ENCODE measurements at places on chromosomes 1 and 21.
A peak's percentile ranks its signal among the peaks of the same experiment; 100 is the strongest.

GRCh38 chr1:230352537-230352936 lies 73.6 kb downstream of the PGBD5 start:
- DNase-seq, result no peak

- no peak for DNase-seq
Observed at GRCh38 chr1:79155991-79156390, 149.5 kb upstream of the ADGRL4 start.

DNA sequence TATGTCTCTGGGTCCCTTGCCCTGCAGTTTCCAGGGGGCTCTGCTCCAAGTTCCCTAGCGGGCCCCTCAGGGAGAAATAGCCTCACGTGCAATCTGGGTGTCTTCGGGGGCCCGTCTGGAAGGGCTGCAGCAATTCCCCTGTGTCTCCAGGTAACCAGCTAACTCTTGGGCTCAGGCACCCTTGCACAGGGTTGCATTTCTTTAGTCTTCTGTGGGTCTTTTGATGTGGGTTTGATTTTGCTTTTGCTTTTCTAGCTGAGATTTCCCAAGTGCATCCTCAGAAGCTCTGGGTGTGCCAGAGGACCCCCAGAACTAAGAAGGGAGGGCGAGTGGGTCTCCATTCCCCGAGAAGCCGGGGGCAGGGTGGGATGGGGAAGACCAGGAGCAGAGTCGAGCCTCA lies 75.7 kb downstream of the SPSB1 start:
- no peak for DNase-seq

DNA sequence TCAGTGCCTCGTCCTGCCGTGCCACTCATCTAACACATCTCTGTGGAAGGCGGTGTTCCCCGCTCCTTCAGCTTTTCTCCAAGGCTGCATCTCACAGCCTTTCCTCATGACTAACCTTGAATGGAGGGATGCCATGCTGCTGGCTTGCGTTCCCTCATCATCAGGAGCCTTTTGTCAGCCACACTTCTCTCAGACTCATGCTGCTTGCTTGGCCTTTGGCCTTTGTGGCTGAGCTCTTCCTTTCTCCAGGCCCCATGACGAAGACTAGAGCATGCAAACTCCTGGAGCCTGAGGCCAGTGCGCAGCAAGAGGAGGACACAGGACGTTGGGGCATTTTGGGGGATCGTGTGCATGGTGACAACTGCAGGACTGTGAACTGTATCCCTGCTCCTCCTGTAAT lies 70.8 kb downstream of the SYT2 start:
- DNase-seq, result no peak

DNA sequence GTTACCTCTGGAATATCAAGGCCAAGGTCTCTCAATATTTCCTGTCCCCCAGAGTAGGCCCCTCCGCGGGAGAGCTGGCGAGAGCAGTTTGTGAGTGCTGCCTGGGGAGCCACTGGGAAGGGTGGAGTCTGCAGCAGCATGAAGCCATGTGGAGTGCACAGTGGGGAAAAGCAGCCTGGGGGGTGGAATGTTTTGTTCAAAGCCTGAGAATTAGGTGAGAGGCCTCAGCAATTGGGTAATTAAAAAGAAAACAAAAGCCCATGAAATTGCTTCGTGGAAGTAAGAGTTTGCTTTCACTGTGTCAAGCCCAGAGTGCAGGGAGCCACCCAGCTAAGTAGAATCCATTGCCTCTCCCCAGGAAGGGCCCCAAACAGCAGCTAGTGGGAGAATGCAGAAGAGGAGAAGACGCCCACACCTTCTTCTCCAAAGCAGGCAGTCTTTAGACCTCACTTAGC lies 30.2 kb upstream of the DISC1 start:
- DNase-seq, result no peak

GRCh38 chr1:117389779-117390178 lies 22.5 kb downstream of the MAN1A2 start:
- peak; percentile 14 for DNase-seq

- peak; percentile 89 for DNase-seq
Observed at GRCh38 chr1:58815069-58815685, 31.3 kb upstream of the JUN start.

- peak; percentile 85 for DNase-seq
Observed at GRCh38 chr1:19869929-19870328, 12.3 kb upstream of the OTUD3 start.

GRCh38 chr1:53314606-53315005 lies 13.3 kb downstream of the LRP8 start:
- no peak for DNase-seq

- no peak for DNase-seq
Observed at GRCh38 chr1:175514387-175514953, 228.9 kb downstream of the TNR start.

DNA sequence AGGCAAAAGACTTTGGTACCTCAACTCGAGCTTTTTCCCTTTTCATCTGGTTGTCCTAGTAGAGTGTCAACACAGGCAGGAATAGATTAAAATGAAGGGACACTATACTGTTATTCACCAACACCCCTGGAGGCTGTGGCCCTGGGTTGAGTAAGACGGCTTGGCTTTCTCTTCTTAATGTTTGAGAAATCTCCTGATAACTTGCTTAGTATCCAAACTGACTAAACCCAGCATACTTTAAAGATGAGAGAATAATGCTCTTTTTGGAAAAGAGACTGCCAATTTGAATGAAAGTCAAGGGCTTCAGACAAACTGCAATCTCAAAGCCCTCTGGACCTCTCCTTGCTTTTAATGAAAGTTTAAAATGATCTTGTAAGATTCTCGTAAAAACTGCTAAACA lies 2.6 kb upstream of the SLC30A1 start:
- no peak for DNase-seq

DNA sequence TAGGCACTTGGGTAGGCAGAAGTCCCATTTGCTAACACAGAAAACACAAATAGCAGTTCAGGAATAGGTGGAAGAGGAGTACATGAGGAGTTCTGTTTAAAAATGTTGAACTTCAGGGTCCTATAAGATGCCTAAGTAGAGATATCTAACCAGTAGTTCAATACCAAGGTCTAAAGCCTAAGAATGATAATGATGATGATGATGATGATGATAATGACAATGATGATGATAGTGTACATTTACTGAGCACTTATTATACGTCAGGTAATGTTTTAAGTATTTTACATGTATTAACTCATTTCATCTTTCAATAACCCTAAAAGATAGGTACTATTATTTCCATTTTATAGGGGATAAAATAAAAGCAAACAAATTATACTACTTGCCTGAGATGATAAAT lies 50.1 kb downstream of the GDAP2 start:
- DNase-seq, result no peak

DNA sequence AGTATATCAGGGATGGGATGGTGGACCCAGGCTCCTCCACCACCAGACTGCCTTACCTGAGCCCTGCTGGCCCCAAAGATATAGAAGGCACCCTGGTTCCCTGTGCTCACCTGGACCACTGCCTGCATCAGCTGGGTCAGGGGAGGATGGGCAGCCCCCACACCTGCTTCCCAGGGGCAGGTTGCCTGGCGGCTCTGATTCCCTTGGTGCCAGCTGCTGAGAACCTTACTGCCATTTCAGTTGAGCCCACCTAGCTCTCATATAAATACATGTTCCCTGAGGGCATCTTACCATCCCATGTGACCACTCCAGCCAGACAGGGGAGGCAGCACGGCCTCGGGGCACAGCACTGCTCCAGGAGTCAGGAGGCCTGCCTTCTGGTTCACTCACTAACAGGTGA lies 24.4 kb downstream of the PSEN2 start:
- no peak for DNase-seq

GRCh38 chr1:22238356-22239224 lies 95.7 kb upstream of the WNT4 start:
- no peak for DNase-seq

DNA sequence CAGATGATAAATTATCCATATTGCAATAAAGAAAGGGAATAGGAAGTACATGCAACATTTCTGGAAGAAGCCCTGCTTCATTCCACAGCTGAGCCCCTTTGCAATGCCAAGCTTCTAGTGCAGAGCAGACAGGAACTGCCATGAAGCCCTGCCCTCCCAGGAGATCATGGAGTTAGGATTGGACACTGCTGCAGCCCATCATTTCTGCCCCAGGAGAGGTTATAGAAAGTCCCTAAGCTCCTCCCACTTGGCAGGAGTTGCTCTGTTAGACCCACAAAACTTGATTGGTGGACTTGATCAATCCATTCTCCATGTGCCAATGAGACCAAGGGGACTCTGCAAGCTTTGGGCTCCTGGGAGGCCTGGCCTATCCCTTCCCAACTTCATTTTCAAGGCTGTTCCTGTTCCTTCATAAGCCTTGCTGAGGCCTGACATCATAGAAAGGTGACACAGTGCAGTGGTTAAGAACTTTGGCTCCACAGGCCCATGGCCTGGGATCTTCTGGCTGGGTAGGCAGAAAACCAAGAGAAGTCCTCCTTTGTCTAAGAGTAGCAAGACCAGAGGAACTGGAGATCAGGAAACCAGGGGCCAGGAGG lies 1.3 kb upstream of the LAPTM5 start:
- no peak for DNase-seq

DNA sequence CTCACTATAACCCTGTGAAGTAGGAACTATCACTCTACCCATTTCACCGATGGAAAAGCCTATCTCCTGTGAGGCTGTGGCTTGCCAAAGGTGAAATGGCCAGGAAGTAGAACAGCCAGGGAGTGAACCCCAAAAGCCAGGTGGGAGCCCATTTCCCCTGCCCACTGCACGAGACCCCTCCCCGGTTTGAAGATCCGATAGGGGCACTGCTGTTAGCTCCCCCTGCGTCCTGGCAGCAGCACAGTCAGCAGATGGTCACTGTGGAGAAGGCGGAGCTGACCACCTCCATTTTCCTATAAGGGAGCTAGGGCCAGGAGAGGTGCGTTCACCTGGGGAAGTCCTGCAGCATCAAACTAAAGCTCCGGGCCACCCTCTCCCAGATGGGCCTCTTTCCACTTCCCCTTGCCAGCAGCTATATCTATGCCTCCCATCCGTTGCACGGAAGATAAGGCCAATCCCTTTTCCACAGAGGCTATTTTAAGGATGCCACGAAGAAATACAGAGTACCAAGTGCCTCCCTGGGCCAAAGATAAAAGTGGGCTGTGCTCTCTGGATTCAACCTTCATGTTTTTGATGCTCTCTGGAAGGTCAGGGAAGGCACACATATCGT lies 7.8 kb downstream of the ERG start:
- no peak for DNase-seq

- no peak for DNase-seq
Observed at GRCh38 chr1:91527781-91528180, 27.1 kb downstream of the CDC7 start.

DNA sequence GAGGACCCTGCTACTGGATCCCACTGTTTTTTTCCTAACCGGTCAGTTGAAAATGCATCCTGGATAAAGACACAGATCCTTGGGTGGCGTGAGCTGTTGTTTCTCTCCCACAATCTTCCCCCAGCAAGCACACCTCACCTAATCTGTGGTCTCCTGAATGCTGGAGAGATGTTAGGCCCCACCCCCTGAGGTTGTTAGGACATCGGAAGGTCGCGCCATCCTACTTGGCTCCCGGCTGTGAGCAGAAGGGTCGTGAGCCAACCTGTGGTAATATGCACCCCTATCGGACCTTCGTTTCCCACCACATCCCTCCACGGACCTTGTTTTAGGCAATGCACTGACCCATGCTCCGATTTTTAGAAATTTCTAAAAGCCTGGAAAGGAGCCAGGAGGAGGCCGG lies 89.9 kb upstream of the IPO9 start:
- DNase-seq, result no peak

- DNase-seq, result no peak
Observed at GRCh38 chr1:66285618-66286270, 248.2 kb upstream of the SGIP1 start.

GRCh38 chr1:159091607-159092031 lies 15.1 kb upstream of the AIM2 start:
- no peak for DNase-seq

- DNase-seq, result no peak
Observed at GRCh38 chr1:18556364-18556763, 74.3 kb upstream of the PAX7 start.

- DNase-seq, result no peak
Observed at GRCh38 chr1:217403026-217403720, 227.7 kb downstream of the GPATCH2 start.

GRCh38 chr1:57605933-57606332 lies 182.1 kb upstream of the DAB1 start:
- no peak for DNase-seq

DNA sequence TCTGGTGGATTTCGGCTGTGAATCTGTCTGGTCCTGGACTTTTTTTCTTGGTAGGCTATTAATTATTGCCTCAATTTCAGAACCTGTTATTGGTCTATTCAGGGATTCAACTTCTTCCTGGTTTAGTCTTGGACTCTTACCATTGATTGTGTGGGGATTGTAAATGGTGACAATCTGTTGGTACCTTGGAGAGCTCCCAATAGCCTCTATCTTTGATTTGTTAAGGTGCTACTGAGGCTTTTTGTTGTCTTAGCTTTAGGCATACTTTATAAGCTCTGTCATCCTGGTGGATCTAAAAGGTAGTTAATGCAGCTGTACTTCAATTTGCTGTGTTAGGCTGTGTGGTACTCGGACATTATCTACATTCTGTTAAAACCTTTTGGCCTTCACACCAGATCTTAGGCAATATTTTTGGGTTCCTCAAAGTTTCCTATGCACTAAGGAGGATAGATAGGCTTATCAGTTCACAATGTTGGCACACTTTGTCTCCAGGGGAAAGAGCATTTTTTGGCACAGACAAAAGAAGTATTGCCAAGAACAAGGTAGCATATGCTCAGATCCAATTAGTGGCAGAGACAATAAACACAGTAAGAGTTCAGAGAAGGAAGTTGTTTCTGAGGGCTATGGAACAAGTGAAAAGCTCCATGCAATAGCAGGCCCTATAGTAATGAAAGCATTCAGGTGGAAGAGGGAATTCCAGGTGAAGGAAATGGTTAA lies 230.4 kb downstream of the PDE4B start:
- peak; percentile 9 for DNase-seq

DNA sequence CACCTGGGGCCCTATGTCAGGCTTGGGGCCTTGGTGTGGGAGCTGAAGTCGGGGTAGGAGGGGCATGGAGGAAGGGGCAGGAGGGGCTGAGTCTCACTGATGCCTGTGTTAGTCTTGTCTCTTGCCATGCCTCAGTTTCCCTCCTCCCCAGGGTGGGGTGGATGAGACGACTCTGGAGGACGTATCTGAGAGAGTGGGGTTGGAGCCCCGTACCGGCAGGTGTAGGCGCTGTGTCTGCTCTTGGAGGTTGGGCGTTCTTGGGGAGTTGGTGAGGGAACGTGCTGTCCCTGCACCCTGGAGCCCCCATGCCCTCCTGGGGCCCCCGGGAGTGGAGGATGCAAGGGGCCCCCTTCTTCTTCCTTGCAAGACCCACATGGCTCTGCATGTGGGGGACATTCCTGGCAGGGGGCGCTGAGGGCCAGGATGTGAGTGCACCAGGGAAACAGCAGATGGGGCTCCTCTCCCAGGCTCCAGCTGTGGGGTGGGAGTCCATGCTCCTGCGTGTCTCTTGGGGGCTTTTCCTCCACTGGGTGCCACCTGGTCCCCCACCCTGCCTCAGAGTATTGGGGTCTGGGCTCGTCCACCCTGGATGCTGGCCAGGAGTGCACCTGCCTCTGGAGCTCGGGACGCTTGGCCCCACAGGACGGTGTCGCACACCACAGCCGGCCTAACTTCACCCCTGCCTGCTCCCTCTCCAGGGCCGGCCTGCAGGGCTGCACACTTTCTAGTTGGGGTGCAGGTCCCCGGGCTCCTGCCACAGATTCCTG lies 1.4 kb upstream of the TNFRSF14 start:
- DNase-seq, result no peak
